ENCODE measurements at places on chromosomes 7 and 10.

DNA sequence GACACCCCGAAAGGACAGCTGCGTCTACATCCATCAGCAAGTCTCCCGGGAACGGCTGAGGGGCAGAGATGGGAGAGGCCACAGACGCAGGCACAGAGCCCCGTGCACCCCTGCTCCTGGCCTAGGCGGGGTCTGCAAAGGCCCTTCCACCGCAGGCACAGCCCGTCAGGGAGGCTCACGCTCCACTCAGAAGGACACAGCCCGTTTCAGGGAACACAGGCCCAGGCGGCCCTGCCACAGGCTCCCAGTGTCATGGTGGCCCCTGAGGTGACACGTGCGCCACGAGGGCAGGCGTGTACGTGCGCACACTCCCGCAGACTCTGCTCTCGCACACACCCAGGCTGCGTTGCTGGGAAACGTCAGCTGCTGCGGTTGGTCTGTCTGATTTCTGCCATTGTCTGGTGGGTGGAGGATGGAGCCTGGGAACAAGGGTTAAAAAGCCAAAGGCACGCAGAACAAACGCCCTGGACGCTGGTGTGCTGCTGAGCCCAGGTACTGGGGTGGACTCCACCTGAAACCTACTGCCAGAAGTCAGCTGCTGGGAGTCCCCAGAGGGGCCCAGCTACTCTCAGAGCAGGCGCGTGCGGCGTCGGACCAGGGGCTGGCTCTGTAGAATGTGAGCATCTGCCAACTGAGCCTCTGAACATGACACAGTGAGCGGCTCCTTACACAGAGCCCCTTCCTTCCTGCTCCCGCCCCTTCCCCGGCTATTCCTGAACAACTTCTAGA is 13.1 kb downstream of the GPER1 start:
- peak; percentile 82 for DNase-seq

DNA sequence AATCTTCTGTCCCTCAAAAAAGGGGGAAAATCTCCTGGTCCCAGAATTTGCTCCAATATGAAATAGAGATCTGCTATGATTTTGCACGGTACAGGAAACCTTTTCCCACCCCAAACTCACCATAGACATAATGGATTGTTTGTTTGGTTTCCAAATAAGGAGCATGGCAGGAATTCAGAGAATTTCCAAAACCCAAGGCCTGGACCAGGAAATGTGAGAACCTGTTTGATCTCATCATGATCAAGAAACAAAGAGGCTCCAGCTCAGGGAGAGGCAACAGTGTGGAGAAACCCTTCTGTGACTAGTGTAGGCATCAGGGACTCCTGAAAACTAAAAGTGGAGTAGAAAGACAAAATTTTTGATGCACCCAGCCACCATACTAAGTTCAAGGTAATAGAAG is 1548.1 kb upstream of the LRRTM3 start:
- no peak for DNase-seq

DNA sequence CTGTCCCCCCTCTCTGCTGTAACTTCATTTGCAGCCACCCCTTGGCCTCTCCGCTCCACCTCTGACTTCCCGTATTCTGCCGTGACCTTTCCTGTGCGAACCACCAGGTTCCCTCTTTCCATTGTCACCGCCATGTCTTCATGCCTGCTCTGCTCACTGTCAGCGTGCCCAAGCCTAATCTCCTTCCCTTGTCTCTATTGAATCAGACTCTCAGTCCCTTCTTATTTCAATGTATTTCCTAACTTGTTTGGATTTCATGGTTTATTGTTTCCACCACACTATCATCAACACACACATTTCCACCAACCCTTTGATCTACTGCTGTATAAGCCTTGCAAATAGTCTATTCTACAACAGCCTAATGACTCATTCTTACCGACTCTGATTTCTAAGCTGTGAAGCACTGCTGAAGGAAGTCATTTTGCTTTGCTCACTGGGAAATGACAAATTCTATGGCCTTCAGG is 30.0 kb upstream of the INHBA start:
- DNase-seq: peak; percentile 5

DNA sequence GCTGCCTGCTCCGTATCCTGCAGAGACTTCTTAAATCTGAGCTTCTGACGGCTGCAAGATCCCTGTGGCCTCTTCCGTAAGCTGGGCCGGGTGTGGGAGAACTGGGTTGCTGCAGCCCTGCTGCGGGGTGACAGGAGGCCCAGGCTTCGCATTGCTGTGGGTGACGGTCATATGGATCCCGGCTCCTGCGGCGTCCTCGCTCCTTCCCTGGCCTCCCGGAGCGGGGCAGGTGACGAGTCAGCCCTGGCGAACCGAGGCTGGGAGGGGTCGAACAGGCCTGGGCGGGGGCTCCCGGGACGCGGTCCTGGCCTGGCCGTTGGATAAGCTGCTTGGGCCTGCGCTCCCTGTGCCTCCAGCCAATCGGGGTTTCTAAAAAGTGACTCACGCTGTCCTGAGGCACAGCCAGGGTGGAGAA is 7.8 kb upstream of the UBE2D1 start:
- no peak for DNase-seq

DNA sequence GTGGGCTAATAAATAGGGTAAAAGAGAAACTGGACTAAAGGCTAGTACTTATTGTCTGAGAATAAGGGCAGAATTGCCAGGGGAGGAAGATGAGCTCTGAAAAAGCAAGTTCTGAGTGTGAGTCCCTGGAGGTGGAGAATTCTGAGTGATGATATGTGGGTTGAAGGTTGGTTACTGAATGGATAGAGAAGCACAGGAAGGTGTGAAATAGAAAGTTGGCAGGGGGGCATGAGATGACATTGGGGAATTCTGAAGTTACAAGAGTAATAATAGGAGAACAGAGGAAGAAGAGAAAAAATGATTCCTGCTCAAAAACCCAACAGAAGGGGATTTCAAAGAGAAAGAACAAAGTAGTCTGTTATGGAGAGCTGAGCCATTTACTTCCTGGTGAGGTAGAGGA is 76.9 kb downstream of the PRKCQ start:
- no peak for DNase-seq

- DNase-seq: no peak
These were observed 1.3 kb downstream of the MKI67 start for GRCh38 chr10:128124813-128125403.

GRCh38 chr10:34526758-34527730 is 288.1 kb downstream of the PARD3 start:
- DNase-seq: no peak

DNA sequence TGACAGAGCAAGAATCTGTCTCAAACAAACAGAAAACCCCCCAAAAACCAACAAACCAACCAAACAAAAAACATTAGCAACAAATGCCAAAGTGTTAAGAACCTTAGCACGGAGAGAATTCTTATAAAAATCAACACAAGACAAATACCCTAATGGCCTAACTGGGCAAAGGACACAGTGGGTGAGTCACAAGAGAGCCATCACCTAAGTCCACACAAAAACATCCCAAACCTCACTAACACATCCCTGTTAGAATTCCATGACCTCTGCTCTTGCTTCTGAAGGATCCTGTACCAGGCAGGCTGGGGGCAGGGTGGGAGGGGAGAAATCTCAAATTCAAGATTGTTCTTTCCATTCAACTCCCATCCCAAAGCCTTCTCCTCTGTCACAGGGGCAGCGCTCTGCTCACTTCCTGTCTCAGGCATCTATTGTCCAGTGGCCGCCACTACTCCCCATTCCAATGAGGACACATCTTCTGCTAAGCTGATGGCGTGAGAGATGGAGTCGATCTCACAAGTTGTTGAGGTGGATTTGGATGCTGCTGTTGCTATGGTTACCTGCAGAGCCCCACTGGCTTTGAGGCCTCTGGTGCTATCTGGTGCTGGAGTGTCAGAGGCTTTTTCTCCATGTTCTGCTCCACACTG is 9.2 kb downstream of the IL15RA start:
- no peak for DNase-seq
